ENCODE measurements at places on chromosomes 6 and 20. TPM values are rescaled to one million over a fixed set of nuclear protein-coding genes. Genes with fewer than 3 reads are reported as not detected.

DNA sequence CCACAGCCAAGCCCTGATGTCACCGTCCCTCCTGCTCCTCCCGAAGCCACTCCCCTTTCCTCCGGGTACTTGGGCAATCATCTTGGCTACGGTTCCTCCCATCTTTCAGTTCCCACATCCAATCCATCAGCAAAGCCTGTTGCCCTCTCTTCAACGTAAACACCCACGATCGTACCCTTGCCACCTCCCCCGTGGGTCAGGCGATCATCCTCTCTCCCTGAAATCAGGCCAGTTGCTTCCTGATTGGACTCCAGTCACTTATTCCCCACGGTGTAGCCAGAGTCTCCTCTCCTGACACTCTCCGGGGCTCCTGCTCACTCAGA lies 44.5 kb downstream of the SULF2 start:
- H3K4me3 ChIP-seq, result no peak overlapping the region
- H3K4me1 ChIP-seq, result no peaks in the 10 kb centered on the region
- DNase-seq, result no peak
- no peaks in the 10 kb centered on the region for H3K36me3 ChIP-seq
- no peaks in the 10 kb centered on the region for H3K27me3 ChIP-seq

Gene PLG
- total RNA-seq, result not detected

GRCh38 chr20:52031206-52031562 lies 160.4 kb downstream of the ZFP64 start:
- no peak for DNase-seq
- H3K4me3 ChIP-seq, result no peak overlapping the region
- no peaks in the 10 kb centered on the region for H3K27me3 ChIP-seq
- no peak overlapping the region for H3K27ac ChIP-seq
- no peaks in the 10 kb centered on the region for H3K36me3 ChIP-seq

- peaks cover 8% of the 10 kb centered on the region for H3K36me3 ChIP-seq
- peaks cover 91% of the 10 kb centered on the region for H3K4me1 ChIP-seq
- peak overlapping the region; percentile 97 for H3K27ac ChIP-seq
- no peak for DNase-seq
- H3K27me3 ChIP-seq, result no peaks in the 10 kb centered on the region
- peak overlapping the region; percentile 71 for H3K4me3 ChIP-seq
Measured at GRCh38 chr6:142846459-142846831, 98.5 kb downstream of the HIVEP2 start.

Gene HSPA1L
- 2.2 TPM for total RNA-seq

Gene TAAR8
- total RNA-seq, result not detected

DNA sequence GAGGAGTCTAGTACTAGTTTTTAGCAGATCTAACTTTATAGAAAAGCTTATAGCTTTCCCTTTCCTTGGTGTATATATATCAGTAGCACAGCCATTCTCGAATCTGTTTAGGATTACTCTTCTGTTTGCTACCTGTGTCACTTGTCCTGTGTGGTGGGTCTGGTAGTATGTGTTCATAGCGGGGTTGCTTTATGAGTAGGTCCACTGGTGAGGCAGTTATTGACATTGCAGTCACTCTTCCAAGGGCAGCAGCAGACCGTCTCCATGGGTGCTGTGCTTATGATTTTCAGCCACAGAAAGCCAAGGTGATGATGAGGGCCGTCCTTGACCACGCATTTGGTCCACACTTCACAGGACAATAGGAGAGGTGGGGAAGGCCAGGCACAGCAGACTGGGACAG lies 171.5 kb downstream of the CDKAL1 start:
- peak; percentile 23 for DNase-seq
- no peaks in the 10 kb centered on the region for H3K27me3 ChIP-seq
- peaks cover 3% of the 10 kb centered on the region for H3K36me3 ChIP-seq
- H3K27ac ChIP-seq, result no peak overlapping the region

- H3K36me3 ChIP-seq, result no peaks in the 10 kb centered on the region
- H3K4me1 ChIP-seq, result peaks cover 8% of the 10 kb centered on the region
- DNase-seq, result peak; percentile 54
- no peaks in the 10 kb centered on the region for H3K27me3 ChIP-seq
- H3K4me3 ChIP-seq, result peak overlapping the region; percentile 13
Measured at GRCh38 chr6:136365776-136366354, 76.2 kb upstream of the BCLAF1 start.

DNA sequence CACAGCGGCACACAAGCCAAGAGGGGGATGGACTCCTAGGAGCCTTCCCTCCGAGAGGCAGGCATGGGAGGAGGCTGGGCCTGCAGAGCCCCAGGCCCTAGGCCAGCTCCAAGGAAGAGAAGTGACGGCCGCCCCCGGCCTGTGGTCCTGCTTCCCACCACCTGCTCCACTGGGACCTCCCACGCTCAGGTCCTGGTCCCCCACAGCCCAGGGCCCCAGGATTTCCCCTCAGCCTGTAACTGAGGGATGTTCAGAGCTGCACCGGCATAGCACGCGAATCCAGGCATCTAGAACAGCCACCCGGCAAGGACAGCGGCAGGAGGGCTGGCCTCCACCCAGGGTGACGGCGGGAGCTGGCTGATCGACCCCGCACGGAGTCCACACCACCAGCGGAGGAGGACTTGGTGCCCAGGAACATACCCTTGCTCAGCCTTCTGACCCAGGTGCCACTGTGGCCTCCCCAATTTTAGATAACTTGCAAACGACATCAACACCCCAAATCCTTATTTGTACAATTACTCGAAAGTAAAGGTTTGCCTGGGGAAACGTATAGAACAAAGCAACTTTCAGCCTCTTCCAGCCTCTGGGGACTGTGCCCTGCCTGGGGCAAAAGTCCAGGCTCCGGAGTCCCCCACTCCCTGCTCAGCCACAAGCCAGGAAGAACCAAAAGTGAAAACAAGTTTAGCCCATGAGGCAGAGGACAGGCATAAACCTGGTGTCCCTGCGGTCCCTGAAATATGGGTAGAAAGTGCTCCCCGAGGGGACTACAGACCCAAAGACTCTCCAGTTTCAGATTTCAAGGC lies 3.5 kb downstream of the GATA5 start:
- H3K27me3 ChIP-seq, result peaks cover 26% of the 10 kb centered on the region
- DNase-seq, result no peak
- no peak overlapping the region for H3K4me3 ChIP-seq
- H3K27ac ChIP-seq, result no peak overlapping the region
- no peaks in the 10 kb centered on the region for H3K4me1 ChIP-seq

DNA sequence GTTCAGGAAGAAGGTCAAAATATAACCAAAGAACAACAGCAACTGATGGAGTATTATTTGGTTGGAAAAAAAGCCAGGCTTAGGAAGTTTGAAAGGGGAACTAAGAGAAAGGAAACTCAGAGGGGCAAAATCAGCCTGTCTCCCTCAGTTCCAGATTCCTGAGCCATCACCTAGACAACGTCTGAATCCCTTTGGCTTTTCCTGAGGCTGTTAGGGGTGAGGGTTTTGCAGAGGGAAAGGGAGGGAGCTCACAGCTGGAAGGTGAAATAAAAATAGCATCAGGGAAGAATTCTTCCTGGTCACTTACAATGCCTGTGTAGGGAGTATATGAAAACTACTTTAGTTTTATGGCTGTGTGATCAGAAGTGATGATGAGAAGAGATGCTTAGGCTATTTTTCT lies 100.5 kb downstream of the SOBP start:
- no peaks in the 10 kb centered on the region for H3K36me3 ChIP-seq
- no peak for DNase-seq
- H3K27me3 ChIP-seq, result peaks cover 11% of the 10 kb centered on the region
- H3K27ac ChIP-seq, result no peak overlapping the region
- no peaks in the 10 kb centered on the region for H3K4me1 ChIP-seq

DNA sequence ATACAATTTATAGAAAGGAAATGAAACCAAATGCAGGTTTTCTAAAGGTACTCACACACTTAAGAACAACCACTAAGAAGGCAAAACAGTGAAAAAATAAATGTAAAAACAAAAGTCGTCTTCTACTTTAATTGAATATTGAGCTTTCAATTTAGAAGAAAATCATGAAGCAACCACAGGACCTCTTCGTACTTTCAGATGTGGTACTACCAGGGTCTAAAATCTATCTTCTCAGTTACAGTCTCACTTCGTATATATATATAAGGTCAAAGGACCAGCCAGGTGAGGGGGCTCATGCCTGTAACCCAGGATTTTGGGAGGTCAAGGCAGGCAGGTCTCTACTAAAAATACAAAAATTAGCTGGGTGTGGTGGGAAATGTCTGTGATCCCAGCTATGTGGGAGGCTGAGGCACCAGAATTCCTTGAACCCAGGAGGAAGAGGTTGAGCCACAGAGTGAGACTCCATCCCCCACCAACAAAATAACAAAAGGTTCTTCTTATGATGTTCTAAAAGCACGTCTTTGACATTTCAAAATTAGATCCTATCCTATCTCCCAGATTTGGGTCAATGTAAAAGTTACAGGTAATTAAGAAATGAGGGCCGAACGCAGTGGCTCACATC lies 12.5 kb downstream of the ROMO1 start:
- H3K4me1 ChIP-seq, result peaks cover 48% of the 10 kb centered on the region
- H3K27ac ChIP-seq, result peak overlapping the region; percentile 86
- H3K27me3 ChIP-seq, result no peaks in the 10 kb centered on the region

DNA sequence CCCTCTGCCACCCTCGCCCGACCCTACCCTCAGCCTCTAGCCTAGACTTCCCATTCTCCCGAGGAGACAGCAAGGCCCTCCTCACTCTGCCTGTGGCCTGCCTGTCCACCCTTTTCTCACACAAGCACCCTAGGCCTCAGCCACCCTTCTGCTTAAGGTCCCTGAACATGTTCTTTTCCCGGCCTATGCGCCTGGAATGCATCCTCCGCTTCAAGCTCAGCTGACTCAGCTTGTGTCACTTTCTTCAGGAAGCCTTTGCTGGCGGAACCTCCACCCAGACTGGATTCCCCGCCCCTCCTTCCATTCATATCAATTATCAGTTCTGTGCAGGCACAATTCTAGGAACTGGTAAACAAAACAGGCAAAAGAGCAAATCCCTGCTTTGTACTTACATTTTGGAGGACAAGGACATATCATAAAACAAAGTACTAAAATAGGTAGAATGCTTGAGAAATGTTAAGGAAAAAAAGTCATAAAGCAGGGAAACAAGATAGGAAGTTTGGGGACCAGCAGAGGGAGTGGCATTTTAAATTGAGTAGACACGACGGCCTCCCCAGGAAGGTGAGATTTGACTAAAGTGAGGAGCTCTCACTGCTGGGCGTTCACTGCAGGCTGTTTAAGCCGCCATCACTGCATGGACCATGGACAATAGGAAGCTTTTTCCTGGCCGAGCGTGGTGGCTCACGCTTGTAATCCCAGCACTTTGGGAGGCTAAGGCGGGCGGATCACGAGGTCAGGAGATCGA lies 17.9 kb upstream of the SNHG17 start:
- H3K36me3 ChIP-seq, result peaks cover 25% of the 10 kb centered on the region
- DNase-seq, result no peak
- peaks cover 12% of the 10 kb centered on the region for H3K4me1 ChIP-seq
- no peak overlapping the region for H3K4me3 ChIP-seq
- no peaks in the 10 kb centered on the region for H3K27me3 ChIP-seq

Gene SRSF12
- total RNA-seq, result 0.27 TPM
